ENCODE measurements at places on chromosomes 2 and 18.

DNA sequence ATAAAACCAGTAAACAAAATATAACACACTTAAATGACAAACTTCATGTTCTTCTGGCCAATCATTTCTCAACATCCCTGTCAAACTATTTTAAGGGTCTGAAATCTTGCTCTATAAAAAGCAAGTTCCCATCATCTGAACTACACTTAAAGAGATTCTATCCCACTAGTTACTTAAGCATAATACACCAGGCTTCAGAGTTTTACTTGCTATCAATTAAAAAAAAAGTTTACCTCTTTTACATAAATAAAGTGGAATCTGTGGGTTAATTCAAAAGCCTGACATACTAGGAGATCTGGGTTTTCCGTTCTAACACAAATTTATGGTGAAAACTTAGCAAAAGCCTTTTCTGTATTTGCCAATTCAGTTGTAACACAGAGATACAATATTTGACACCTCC, 1.9 kb downstream of the CLASP1 start:
- no peak for DNase-seq

DNA sequence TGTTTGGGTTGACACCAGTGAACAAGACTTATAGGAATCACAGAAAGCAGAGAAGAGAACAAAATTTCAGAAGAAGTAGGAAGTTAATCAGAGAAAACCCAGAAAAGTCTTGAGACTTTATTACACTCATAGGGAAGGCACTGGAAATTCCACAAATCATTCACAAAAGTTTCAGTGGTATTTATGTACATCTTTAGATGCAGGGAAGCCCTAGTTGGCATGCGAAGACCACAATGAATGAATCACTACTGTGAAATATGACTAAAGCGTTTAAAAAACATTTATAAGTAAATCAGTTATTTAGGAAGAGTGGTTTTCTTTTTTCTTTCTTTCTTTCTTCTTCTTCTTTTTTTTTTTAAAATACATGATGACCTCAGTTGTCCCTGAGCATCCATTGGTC, 105.1 kb downstream of the NUP35 start:
- DNase-seq = no peak

- DNase-seq = no peak
These were observed 202.1 kb downstream of the RNF144A start for GRCh38 chr2:7119132-7119835.

DNA sequence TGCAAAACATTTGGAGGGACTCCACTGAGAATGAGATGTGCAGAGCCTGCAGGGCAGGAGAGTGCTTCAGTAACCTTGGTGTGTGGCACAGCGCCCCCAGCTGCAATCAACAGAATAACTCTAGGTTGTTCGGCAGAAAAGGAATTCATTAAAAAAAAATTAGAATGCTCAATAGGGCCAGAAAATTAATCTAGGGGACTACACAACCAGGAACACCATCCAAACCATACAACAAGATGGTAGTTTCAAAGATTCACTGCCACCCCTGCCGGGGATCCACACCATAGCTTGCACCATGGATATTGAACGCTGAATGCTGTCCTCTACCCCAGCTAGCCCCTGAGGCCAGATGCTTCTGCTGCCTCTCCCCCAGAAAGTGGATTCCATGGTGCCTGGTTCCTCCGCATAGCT, 50.1 kb downstream of the THUMPD2 start:
- no peak for DNase-seq

DNA sequence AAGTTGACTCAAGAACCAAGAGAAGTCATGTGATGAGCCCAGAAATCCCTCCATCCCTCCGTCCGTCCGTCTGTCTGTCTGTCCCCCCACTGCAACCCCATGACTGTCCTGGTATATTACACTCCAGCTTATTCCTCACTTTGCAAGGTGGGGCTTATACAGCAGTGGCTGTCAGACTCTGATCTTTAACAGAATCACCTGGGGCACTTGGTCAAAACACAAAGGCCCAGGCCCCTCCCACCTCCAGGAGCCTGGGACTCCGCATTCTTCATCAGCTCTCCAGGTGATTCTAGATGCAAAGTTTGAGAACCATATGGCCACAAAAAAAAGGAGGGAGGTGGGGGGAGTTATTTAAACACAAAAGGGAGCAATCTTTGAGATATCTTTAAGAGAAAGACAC, 61.4 kb downstream of the MYO5B start:
- DNase-seq = no peak

DNA sequence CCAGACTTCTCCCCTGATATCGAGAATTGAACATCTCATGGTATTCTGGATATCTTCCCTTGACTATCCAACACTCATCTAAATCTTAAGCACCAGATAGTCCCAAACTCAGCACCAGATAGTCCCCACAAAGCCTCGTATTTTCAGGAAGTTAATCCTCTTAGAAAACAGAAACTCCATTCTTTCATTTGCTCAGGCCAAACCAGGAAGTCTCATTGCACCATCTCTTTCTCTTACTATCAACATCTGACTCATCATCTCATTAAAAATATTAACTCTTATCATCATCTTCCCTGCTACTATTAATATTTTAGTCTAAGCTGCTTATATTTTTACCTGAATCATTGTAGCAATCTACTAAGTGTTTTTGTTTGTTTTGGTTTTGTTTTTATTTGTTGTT, 286.4 kb downstream of the GALNT13 start:
- DNase-seq = no peak

- no peak for DNase-seq
These were observed 3031.0 kb upstream of the TEKT4 start for GRCh38 chr2:91839904-91840868.

- DNase-seq = no peak
These were observed 66.9 kb downstream of the HPCAL1 start for GRCh38 chr2:10369269-10370255.

GRCh38 chr18:77111951-77112746, 20.4 kb downstream of the MBP start:
- no peak for DNase-seq

GRCh38 chr18:54080858-54081257, 143.6 kb downstream of the MBD2 start:
- DNase-seq = no peak

- DNase-seq = no peak
These were observed 108.3 kb downstream of the ARL6IP6 start for GRCh38 chr2:152826581-152827279.

- no peak for DNase-seq
These were observed 10.4 kb upstream of the EN1 start for GRCh38 chr2:118857677-118858484.

DNA sequence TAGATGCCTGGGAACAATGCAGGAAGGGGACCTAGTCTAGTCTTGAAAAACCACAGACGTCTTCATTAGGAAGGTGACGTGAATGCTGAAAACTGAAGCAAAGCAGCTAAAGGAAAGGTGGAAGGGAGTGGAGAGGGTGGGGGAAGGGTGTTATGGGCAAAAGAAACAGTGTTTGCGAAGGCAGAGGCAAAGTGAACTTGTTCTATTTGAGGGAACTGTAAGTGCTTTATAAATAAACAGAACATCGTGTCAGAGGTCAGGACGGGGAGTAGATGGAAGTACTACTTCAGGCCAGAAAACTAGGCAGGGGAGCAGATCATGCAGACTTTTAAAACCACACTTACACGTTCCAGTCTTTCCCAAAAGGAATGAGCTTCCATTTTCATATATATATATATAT, 57.8 kb downstream of the FASTKD2 start:
- DNase-seq = no peak

DNA sequence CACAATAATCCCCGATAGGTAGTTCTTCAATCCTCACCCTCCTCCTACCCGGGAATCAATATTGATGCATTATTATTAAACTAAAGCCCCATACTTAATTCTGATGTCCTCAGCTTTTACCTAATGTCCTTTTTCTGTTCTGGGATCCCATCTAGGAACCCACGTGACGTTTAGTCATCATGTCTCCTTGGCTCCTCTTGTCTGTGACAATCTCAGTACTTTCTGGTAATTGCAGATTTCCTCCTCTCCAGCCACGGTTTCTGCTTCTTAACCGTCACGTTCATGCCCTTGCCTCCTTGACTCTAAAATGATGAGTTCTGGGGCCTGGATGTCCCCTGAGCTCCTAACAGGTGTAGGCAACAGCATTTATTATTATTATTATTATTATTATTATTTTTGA, 2.9 kb upstream of the DGKD start:
- no peak for DNase-seq

- DNase-seq = no peak
These were observed 154.6 kb downstream of the TFCP2L1 start for GRCh38 chr2:121130301-121130850.

DNA sequence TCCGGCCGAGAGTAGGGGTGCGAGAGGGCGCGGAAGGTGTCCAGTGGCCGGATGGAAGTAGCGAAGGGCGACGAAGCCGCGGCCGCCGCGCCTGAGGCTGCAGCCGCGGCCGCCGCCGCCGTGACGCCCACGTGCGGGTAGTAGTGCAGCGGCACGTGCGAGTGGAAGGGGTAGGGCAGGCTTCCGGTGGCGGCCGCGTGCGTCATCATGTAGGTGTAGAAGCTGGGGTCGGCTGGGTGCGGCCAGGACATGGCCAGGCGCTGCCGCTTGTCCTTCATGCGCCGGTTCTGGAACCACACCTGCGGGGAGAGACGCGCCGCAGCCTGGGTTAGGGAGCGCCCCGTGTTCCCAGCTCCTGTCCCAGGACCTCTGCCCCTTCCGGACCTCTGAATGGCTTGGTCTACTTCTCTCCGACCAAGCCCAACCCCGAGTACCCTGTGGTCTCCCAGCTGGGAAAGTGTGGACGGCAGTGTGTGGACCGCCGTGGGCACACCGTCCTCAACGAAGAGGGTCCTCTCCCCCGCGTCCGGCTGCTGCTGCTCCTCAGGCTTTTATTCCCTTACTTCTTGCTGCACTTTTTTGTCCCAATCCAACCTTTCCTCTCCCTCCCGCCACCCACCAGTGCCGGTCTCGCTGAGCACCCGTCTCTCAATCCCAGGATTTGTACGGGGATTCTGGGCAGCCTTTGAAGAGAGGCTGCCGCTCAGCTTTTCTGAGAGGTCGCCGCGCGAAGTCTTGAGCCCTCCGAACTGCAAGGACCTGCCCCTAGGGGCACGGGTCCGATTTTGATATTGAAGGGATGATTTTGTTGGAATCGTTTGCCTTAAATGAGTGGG, 3.0 kb downstream of the EVX2 start:
- no peak for DNase-seq

DNA sequence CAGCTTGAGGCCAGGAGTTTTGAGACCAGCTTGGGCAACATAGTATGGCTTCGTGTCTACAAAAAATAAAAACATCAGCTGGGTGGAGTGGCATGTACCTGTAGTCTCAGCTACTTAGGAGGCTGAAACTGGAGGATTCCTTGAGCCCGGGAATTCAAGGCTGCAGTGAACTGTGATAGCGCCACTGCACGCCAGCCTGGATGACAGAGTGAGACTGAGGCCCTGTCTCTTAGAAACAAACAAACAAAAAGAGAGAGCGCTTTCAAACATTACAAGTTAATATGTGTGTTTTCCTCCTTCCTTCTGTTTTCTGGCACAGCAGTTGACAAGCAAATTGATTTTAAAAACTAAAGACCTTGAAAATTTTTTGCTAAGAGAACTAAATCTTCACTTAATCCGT, 9.9 kb downstream of the EPC2 start:
- no peak for DNase-seq

DNA sequence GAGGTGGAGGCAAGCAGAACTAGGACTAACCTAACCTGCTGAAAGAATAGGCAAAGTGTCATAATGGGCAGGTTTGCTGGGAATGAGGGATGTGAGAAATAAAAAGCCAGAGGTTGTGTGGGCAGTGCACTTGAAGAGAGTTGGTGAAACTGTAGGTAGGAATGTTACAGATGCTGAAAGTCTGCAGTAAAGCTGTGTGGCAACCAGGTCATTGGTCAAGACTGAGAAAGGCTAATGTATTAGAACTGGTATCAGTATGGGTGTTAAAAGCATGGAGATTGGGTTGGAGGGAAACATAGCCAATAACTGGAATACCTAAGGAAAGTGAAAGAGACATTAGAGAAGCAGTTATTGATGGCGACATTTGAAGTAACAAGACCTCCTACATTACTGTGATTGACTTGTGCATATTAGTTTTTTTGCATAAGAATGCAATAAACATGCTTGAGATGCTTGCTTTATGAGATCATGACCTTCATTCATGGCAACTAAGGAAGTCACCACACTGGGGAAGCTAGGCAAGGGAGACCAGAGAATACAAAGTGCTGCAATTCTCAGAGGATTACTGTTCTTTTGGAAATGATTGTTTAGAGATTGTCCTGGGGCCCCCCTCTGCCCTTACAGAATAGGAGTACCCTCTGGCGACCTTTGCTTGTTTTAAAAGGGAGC, 11.8 kb downstream of the GULP1 start:
- DNase-seq = no peak

DNA sequence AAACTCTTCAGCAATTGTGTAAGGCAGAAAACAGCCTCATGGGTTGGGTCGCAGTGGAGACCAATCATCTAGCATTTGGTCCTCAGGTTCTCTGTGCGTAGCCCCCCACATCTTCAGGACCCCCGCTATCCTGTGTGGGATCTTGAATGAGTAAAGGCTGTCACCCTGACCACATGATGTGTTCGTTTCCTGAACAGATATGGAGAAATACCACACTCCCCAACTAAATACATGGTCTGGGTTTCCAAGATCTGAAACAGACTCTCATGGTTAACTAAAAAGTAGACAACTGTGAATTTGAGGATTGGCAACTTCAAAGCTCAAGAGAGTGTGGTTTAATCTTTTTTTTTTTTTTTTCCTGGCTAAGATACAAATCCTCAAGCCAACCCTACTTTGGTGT, 23.2 kb downstream of the DOCK10 start:
- no peak for DNase-seq

DNA sequence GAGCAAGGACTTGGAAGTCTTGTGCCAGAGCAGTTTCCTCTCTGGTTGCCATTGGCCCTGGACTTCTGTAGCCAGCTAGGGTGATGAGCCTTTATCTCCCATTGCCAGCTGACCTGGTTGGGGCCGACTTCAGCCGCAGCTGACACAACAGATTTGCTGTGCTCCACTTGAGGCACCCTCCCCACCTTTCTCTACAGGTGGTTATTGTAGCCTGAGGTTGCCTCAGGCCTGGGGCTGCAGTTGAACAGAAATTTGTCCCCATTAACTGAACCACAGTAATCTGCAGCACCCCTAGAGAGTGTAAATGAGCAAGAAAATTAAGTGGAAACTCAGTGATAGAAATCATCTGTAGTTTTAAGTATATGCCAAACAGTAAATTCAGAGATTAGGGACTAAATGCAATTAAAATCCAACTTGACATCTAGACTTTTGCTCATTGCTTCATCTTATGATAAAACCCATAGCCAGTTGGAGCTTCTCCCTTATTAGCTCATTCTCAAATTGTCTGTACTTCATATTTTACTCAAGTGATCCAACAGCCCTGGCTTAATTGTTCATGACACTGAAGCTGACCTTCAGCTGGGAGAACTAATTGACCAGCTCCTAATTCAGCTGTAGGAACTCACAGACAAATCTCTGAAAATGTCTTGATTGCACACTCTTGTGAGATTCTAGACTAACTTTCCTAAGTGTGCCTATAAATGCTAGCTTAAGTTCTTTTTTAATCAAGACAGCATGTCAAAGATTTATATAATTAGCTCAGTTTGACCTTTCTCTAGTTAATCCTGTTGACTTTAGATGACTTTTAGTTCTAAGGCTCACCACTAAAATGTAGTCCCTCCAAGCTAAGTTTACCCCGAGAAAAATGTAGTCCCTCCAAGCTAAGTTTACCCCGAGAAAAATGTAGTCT, 48.9 kb downstream of the COPS8 start:
- DNase-seq = no peak

- DNase-seq = no peak
These were observed 1162.7 kb upstream of the ZEB2 start for GRCh38 chr2:145682546-145683157.

GRCh38 chr2:23605236-23605635, 220.3 kb downstream of the KLHL29 start:
- no peak for DNase-seq
